Stimulated activated CD8-positive, alpha-beta memory T cell treated with anti-CD3 and anti-CD28 coated beads, Interleukin-7, amount 100 ng/mL, for 24 hours (primary cell): ENCODE measurements at places on chromosomes 3 and 15.

DNA sequence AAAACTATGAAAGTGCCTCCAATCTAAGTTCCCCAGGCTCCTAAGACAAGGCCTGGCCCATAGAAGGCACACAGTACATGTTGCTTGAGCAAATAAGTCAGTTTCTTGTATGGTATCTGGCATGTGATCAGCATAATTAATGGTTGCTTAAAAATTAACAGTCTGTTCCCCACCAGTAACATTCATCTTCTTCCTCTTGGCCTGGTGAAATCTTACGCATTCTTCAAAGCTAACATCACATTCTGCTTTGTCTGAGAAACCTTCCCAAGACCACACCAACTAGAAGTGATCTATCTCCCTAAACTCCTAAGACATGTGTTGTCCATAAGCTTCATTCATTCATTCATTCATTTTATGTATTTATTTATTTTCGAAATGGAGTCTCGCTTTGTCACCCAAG, 48.1 kb downstream of the LIPC start:
- no peak for DNase-seq

DNA sequence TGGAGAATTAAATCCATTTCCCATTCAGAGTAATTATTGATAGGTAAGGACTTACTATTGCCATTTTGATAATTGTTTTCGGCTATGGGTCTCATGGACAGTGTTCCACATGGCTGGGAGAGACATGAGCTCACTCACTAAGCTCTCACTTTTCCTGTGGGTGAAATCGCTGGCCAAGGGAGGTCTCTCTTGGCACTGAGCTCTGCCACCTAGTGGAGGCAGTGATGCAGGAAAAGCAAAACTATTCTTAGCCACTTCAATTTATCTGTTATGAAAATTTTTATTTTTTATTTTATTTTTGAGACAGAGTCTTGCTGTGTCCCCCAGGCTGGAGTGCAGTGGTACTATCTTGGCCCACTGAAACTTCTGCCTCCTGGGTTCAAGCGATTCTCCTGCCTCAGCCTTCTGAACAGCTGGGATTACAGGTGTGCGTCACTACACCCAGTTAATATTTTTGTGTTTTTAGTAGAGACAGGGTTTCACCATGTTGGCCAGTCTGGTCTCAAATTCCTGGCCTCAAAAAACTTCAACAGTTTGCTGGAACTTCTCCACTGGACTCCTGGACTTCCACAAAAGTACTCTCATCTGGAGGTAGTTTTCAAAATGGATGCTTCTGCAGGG, 4.7 kb upstream of the RNF13 start:
- DNase-seq, result peak; percentile 21

GRCh38 chr15:79970181-79970580, 815 bp downstream of the BCL2A1 start:
- DNase-seq, result no peak

GRCh38 chr3:64992530-64993285, 304.9 kb upstream of the ADAMTS9 start:
- no peak for DNase-seq

DNA sequence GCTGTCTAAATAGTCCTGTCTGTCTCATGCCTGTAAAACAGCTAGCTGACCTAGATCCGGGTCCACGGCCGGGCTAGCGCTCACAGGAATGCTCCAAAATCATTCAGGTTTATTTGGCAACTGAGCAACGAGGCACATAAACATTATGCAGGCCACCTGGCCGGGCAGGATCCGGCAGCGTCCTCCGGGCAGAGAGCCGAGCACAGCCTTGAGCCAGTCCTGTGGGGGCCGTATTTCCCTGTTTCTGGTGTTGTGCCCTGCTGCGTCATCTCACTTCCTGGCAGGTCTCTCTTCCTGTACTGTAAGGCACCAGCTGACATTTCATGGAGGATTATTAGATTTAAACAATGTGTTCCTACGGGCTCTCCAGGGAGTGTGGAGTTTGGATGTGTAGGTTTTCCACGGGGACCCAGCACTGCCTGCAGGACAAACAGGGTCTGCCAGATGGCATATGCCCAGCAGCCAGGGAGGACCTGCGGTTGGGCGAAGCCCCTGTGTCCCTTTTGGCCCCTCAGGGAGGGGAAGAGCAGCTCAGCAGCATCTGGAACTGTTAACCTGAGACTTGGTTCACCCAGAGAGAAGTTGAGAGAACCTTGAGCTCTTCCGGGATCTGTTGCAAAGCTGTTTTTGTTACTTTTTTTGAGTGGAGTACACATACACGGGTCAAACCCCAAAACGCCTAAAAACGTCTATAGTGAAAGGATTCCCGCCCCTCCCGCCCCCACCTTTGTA, 16.6 kb upstream of the LRRK1 start:
- no peak for DNase-seq

GRCh38 chr3:194384569-194385001, 14.5 kb downstream of the GP5 start:
- DNase-seq, result no peak

GRCh38 chr15:68599560-68600071, 20.8 kb downstream of the CORO2B start:
- no peak for DNase-seq

- no peak for DNase-seq
Observed at GRCh38 chr3:42613462-42613861, 13.0 kb downstream of the NKTR start.

GRCh38 chr3:156431334-156432124, 123.4 kb downstream of the SSR3 start:
- no peak for DNase-seq

GRCh38 chr3:89698208-89698830, 590.9 kb downstream of the EPHA3 start:
- no peak for DNase-seq

GRCh38 chr15:43828061-43828657, 1.4 kb downstream of the WDR76 start:
- no peak for DNase-seq

DNA sequence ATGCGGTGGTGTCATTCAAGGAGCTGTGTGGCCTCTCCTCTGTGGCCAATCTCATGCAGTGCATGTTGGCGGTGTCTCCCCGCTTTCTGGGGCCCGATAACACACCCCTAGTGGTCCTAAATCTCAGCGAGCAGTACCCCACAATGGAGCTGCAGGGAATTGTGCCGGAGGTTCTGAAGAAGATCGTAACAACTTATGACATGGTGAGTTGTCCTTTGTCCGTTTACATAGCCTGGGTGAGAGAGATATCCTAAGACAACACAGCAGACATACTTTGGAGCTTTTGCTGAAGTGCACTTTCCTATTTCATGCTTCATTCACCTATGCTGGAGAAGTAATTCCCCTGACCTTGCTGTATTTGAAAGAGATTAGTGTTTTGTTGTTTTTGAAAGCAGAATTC, 130.0 kb downstream of the PLCL2 start:
- no peak for DNase-seq

DNA sequence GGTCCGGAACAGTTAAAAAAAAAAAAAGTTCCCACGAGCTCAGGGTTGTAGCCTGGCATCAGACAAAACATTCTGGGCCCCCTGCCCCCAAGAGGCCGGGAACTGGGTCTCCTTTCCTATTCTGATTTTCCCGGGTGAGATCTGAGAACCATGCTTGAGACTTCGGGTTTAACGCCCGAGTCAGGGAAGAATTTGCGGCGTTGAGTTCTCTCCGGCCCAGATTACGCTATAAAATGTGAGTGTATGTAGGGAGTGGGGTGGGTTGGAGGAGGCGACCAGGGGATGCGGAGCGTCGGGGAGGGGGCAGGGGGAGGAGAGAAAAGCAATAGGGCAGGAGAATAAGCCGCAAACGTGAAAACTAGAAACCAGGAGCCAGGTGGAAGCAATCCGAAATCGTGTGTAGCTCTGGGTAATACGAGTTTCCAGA, 2.7 kb downstream of the ZIC1 start:
- DNase-seq, result no peak

- DNase-seq, result no peak
Observed at GRCh38 chr3:123880998-123881561, 3.1 kb downstream of the MYLK start.

DNA sequence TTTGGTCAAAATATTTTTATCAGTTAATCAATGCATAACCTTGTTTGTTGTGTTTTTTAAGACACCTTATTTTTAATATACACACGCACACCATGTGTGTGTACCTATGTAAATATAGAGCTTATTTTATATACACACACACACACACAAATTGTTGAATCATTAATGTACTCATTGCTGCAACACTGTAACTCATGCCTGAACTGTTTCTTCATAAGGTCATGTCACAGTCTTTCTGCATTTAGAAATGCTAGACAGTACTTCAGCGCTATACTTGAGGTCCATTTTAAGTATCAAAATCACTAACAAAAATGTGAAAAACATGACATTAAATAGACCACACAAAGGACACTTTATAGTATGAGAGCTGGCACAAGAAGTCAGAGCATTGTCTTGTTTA, 589.4 kb downstream of the SI start:
- DNase-seq, result no peak

DNA sequence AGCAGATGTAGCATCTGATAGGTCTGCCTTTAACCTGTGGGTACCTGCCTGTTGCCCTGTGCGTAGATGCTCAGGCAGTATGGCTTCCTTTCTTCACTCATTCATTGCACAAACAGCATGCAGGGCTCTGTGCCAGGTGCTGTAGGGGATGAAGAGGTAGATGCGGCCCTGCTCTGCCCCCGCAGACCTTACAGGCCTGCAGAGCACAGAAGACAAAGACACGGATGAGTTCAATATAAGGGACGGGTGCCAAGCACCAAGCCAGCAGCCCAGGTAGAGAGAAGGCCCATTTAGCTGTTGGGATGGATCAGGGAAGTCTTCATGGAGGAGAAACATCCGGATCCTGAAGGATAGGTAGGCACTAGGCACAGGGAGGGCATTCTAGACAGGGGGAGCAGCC, 69.4 kb downstream of the AAGAB start:
- DNase-seq, result no peak

DNA sequence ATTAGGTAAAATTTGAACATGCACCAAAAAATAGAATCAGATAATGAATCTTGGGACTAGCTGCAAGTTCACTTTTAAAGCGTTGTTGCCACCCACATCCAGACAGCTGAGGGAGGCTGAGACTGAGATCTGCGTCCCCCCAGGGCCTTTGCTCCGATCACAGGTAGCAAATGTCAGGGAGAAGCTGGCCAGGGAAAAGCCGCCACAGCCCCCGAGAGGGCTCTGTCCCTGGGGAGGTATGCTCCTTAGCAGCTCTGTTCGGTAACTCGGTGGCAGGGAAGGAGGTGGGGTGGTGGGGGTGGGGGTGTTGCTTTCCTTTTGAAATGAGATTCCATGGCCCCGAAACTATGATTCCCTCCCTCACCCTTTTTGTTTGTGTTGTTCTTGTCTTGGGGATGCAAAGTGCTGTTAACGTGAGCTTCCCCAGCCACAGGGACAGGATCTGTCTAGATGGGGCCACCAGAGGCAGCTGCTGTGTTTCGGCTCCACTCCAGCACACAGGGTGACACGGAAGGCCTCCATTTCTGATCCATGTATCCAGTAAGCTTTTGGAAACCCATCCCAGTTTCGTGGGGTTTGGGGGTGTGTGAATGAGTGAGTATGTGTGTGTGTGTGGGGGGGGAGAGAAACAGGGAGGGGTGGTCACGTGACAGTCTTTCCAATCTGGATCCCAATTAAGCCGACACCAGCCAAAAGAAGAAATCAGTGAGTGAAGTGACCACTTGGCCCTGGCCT, 1.1 kb upstream of the MINAR1 start:
- DNase-seq, result no peak

GRCh38 chr3:197793247-197793646, 2.2 kb downstream of the LRCH3 start:
- no peak for DNase-seq

GRCh38 chr3:135239615-135239884, 444.5 kb downstream of the EPHB1 start:
- DNase-seq, result no peak

- DNase-seq, result no peak
Observed at GRCh38 chr15:83200162-83200561, 7.5 kb downstream of the HDGFL3 start.
